ENCODE measurements at places on chromosomes 12 and 14.

DNA sequence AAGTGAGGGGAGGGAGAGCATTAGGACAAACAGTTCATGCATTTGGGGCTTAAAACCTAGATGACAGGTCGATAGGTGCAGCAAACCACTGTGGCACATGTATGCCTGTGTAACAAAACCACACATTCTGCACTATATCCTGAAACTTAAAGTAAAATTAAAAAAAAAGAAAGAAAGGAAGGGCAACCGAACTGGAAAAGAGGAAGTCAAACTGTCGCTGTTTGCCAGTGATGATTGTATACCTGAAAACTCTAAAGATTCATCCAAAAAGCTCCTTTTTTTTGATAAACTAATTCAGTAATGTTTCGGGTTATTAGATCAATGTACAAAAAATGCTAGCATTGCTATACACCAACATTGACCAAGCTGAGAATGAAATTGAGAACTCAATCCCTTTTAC is 259.0 kb upstream of the ALG10 start:
- DNase-seq = no peak

- no peak for DNase-seq
Observed at GRCh38 chr14:90453401-90453951, 56.6 kb downstream of the CALM1 start.

DNA sequence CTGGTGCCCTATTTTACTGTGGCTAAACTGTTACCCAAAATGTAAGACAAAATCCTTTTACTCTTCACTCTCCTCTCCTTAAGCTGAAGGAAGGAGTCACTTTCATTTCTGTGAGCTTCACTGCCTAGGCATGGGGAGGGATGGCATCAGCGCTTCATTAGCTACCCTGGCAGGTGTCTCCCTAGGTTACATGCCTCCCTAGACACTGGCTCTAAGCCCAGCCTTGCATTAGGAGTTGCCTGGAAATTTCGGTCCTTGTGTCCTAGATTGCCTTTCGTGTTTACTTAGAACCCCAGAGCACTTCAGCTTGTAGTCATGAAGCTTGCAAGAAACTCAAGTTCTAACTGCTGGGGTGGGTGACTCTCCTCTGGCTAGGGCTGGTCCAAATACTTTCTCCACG is 520.5 kb upstream of the STXBP6 start:
- DNase-seq = no peak

GRCh38 chr12:34126239-34126641 is 103.9 kb downstream of the ALG10 start:
- no peak for DNase-seq

GRCh38 chr14:68404652-68405183 is 388.1 kb downstream of the ZFP36L1 start:
- no peak for DNase-seq

Data from cortex of kidney (tissue), 1 donor.